ENCODE measurements at places on chromosomes 3 and 15.
A peak's percentile ranks its signal among the peaks of the same experiment; 100 is the strongest.

DNA sequence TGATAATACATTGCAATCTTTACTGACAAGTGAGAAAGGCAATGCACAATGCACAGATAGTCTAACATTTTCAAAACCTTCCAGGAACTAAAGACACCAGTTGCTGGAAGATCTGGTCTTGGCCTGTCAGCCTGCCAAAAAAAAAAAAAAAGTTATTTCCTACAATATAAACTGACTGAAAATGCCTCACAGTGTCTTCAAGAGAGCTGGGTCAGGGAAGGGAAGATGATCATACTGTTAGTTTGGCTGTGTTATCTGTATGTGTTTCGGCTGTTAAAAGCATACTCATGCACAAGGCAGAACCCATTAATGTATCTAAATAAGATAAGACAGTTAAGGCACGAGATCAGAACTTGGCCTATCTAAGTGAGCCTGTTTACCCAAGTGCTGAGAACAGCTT is 673.4 kb downstream of the MECOM start:
- DNase-seq = no peak

DNA sequence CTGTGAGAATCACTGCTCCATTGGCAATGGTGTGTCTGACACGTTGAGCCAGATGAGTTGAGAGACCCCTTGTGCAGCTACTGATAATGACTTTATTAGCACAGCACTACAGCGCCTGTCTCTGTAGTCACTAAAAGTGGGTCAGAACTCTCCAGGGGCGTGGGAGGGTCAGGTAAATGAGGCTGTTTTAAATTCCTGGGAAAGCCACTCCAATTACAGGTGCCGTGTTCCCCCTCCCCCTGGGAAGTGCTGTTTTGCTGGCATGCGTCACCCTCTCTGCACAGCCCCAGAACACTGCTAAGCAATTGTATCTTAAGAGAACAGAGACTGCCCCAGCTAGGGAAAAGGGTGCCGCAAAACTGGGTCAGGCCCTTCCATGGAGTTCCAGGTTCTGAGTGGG is 21.5 kb upstream of the CPNE9 start:
- no peak for DNase-seq

- no peak for DNase-seq
Measured at GRCh38 chr15:43922021-43922420, 95.2 kb downstream of the WDR76 start.

DNA sequence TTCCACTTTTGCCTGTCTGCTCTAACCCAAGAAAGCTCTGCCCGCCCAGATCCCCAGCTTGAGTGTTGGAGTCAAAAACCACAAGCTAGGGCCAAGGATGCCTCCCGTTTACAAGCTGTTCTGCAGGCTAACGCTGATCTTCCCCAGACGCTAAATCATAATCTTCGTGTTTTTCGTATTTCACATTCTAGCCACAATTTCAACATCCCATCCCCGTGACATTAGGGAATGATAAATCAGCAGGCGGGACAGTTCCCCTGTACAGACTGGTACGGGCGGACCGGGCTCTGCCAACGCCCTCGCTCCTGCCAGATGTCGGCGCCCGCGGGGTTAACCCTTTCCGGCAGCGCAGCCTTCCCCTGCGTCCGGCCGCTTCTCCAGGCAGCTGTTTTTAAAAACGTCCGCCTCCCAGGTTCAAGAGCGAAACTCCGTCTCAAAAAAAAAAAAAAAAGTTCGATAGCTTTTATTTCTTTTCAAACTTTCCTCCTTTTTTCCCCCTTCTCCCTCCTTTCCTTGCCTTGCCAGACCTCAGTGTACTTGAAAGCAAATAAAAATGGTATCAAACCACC is 81.0 kb upstream of the BNC1 start:
- DNase-seq = peak; percentile 36

- DNase-seq = no peak
Measured at GRCh38 chr3:138367911-138368310, 19.5 kb downstream of the MRAS start.

DNA sequence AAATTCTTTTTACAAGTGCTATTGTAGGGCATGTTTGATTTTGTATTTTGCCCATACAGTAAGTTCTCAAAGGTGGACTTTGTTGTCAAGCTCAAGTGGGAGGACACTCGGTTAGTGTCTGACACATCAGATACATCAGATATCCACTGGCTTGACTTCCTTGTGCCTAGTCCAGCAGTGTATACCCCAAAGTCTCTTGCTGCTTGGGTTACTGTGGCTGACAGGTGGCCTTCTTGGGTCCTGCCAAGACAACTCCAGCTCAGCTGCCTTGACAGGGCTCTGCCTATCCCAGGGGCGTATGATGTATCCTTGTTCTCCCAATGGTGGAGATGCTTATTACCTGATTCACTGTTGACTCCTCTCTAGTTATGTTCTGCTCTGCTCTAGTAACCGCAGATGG is 214.9 kb downstream of the CBLB start:
- no peak for DNase-seq

- no peak for DNase-seq
Measured at GRCh38 chr3:183131735-183132134, 30.8 kb downstream of the LAMP3 start.

GRCh38 chr3:146163584-146163983 is 2.6 kb upstream of the PLOD2 start:
- DNase-seq = no peak

GRCh38 chr3:176911579-176911978 is 285.7 kb downstream of the TBL1XR1 start:
- DNase-seq = no peak

- DNase-seq = no peak
Measured at GRCh38 chr3:45552031-45552793, 42.3 kb upstream of the LIMD1 start.

- DNase-seq = no peak
Measured at GRCh38 chr3:99909714-99910495, 92.2 kb downstream of the CMSS1 start.

GRCh38 chr3:186989429-186989828 is 59.1 kb downstream of the ST6GAL1 start:
- no peak for DNase-seq

GRCh38 chr3:77296527-77296926 is 256.6 kb downstream of the ROBO2 start:
- no peak for DNase-seq

DNA sequence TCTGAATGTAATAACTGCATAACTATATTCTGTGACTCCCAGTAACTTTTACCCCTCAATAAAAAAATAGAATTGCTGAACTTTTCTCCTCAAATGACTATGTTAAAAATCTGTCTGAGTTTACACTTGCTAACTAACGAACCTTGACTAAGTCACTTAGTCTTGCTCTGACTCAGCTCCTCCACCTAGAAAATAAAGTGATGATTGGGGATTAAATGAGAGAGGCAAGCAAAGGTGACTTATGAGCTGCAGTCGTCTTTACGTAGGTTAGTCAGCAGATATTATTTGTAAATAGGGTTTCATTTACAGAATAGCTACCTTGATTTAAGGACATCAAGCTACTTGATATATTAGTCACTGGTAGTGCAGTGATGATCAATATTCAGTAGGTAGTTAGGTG is 476.9 kb downstream of the MECOM start:
- no peak for DNase-seq

DNA sequence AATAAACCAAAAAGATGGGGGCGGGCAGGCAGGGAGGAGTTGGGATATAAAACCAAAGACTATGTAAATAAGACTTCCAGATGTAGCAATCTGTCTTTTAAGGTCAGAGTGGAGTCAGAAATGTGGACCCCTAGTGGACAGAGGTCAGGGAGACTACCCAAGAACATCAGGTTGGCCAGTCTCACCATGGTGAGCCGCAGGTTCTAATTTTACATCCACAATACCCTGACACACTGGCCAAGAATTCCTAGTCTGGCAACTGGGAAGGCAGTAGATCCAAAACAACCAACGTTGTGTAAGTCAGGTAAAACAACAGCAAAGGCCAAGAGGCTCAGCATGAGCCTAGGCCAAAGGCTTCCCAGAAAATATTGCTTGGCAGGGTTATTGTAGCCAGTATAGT is 203.4 kb downstream of the FOXP1 start:
- no peak for DNase-seq

DNA sequence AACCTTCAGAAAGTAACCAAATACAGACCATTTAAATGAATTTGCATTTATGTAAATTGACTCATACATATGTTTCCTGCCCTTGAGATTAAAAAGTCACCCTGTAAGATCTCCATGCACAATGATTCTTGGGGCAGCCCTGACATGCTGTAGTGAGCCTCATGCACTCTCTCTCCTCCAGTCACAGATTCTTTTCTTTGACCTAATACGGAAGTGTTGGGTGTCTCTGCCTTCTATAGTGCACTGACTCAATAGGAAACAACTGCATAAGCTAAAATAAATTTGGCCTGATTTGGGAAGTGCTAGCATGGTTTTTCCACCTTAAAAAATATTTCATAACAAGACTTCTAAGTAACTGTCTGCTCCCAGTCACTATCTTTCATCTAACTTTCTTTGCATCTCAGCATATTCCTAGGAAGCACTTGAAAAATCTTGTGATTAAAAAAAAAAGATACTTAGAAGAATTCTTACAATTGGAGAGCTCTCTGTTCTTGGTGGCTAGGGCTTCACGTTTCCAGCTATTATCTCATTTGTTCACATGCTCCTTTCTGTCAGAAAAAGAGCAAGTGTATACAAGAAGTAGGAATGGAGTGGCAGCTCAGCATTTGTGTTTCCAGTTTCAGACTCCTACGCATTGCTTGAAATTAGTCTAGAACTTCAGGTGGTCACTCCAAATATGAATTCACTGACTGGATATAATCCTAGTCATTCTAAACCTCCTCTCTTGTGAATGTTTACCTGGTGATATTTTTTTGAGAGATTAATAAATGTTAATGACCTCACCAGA is 207.9 kb upstream of the COL8A1 start:
- DNase-seq = no peak

DNA sequence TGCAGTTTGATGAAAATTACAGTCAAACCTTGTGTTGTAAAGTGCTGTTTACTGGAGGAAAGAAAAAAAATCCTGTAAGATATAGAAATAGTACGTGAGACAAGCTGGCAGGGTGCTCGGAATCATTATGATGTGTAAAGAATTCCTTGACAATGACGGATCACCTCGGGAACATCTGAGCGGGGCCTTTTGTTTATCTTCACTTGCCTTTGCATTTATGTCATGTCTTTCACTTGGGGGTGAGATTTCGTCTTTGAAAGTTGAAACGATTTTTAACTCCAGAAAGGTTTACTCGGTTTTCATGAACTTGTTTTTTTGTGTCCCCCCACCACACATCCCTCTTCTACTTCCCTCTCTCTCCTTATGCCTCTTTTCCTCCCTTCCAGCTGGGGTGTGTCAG is 128.3 kb upstream of the VEPH1 start:
- DNase-seq = no peak

GRCh38 chr15:78640527-78641101 is 396 bp downstream of the CHRNB4 start:
- DNase-seq = no peak

DNA sequence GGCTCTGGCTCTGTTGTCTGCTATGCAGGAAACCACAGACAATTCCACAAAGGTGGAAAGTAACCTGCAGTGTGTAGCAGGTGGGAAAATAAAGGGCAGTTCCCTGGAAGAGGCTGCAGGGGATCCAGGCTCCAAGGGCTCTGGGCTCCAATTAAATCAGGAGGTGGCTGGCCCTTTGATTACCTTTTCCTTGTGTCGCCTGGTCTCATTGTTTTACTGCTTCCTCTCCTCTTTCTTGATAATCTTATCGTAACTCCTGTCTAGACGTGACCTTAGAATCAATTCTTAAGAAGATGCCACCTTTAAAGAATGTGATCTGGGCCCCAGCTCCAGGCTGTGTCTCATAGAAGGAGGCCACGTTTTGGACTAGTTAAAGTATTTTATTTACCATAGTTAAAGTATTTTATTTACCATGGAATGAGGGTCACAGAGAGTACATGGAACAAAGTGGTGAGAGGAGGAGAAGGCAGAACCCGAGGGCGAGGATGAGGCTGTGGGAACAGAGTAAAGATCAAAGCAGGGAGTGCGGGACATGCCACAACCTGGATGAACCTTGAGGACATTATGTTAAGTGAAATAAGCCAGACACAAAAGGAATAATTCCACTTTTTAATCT is 237.5 kb upstream of the STT3B start:
- no peak for DNase-seq

GRCh38 chr3:131082871-131083863 is 56.5 kb downstream of the NEK11 start:
- peak; percentile 76 for DNase-seq

GRCh38 chr3:13210221-13210975 is 137.2 kb upstream of the IQSEC1 start:
- DNase-seq = no peak

DNA sequence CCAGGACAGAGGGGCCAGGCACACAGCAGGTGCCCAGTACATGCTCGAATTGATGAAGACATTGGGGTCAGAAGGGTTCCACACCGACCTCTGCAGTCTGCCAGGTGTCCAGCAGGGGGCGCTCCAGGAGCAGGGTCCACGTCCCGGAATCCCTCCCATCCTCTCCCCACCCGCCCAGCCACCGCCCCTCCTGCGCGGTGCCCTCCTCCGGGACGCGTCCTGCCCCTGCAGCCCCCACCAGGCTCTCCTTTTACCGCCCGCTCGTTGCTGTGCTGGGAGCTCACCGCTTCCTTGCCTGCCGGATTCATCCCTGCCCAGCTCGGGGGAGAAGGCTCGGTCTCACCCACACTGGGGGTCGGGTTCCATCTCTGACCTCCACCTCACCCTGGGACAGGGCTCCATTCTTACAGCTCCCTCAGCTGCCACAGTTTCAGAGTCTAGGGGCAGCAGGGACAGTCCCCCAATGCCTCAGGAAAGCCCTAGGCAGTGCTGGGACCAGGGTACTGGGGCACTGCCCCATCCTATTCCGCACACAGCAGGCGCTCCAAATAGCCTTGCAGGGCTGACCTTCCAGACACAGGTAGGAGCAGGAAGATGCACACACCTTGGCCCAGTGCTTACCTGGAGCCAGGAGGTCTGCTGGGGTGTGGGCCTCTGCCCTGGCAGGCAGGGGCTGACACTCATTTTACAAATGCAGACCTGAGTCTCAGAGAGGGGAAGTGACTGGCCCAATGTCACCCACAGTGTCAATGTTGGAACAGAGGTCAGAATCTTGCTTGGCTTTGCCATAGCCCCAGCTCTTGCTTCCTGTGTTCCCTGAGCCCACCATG is 31.0 kb downstream of the GRIP2 start:
- DNase-seq = peak; percentile 18

DNA sequence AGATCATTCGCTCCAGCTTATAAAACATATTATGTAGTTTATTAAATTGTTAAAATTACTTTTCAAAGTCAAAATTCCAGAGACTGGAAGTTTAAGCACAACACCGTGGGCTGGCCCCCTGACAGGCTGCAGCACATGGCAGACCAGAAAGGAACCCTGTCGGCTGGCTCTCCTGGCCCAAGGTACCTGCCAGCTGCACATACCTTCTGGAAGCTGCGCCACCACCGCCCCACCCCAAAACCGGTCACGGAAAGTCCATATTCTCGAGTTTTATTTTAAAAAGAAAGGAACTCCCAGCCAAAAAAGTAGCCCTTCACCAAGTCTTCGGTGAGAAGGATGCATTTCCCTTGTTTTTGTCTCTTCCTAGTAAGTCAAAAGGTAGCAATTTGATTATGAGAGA is 94.6 kb downstream of the FOXP1 start:
- DNase-seq = no peak

- DNase-seq = no peak
Measured at GRCh38 chr3:147794596-147794995, 385.4 kb downstream of the ZIC1 start.
